ENCODE measurements at places on chromosomes 11 and 22.

DNA sequence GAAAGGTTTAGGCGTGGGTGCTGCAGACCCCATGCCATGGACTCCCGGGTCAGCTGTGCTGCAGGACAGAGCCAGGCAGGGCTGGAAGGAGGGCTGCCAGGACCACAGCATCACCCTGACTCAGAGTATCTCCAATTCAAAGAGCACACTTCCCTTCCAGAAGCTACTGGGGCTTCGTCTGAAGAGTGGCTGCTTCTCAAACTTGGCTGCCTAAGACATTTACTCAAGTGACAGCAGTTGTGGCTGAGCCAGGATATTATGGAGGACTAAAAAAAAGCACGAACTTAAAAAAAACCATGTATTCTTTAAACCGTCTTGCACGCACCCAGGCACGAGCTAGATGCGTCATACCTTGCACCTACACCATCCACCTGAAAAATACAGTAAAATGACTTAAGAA, 13.0 kb upstream of the BID start:
- DNase-seq, result no peak

- DNase-seq, result no peak
Observed at GRCh38 chr11:94297985-94298576, 6.3 kb upstream of the IZUMO1R start.

DNA sequence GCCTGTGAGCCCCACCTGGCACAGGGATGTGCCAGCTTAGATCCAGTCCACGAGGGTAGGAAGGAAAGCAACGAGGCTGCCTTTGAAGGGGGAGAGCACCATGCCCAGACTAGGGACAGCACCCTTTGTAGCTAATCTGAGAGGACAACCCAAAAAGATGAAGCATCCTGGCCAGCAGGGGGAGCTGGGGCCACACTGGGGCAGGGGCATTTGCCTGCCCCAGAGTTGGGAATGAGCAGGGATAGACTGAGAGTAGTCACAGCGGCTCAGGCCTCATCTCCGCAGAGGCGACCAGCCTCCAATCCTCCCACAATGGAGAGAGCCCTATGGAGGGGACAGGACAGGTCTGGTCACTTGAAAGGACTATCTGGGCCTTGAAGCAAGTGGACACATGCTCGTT, 16.4 kb downstream of the LMO1 start:
- DNase-seq, result peak; percentile 43

DNA sequence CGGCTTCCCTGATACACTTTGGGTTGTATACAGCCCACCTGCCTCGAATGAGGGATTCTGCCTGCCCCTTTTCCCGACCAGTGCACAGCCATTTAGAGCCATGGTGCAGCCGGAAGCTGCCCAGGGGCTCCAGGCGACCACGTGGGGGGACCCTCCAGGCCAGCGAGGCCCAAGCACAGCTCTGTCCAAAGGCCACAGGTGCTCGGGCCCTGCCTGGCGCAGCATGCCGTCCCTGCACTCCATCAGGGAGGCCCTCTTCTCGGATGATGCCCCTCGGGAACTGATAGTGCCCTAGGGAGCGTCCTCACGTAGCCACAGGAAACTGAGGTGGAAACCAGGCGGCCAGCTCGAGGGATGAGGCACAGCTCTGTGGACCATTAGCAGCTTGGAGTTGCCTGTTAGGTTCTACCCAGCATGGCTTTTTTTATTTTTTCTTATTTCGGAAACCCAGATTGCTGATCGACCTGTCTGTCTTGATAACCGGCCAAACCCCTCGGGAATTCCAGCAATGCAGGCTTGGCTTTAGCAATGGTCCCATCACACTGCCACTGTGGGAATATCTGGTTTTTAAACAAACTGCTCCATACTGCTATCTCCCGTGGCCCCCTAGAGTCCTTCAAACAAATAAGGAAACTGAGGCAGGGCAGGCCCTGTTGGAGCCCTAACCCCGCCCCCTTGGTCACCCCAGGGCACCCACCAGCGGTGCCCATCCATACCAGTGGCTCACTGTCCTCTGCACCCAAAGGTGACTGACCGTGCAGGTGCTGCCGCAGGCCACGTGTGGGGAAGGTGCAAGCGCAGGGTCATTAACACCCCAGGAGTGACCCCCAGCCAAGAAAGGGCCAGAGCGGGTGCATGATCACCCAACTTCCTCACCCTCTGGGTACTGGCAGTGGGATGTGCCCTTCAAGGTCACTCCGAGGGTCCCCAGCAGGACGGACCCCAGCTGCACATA, 8.0 kb downstream of the ANO1 start:
- no peak for DNase-seq

- DNase-seq, result no peak
Observed at GRCh38 chr11:111846636-111847035, 24.7 kb downstream of the ALG9 start.

DNA sequence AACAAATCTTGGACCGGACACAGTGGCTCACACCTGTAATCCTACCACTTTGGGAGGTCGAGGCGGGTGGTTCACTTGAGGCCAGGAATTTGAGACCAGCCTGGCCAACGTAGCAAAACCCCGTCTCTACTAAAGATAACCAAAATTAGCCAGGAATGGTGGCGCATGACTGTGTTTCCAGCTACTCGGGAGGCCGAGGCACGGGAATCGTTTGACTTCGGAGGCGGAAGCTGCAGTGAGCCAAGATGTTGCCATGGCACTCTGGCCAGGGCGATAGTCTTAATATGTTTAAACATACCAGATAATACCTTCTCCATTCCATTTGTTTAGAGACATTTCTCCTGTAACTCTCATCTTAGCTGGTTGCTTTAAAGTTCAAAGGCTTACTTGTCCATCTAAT, 218.6 kb downstream of the ARHGAP42 start:
- DNase-seq, result no peak
